ENCODE measurements at places on chromosomes 1 and 21.

- DNase-seq = no peak
These were observed 131.6 kb downstream of the ETS2 start for GRCh38 chr21:38937286-38937790.

- DNase-seq = peak; percentile 34
These were observed 150.9 kb downstream of the RERE start for GRCh38 chr1:8666389-8667167.

- no peak for DNase-seq
These were observed 465 bp downstream of the HUNK start for GRCh38 chr21:31873275-31873695.

- no peak for DNase-seq
These were observed 51.0 kb downstream of the BACH1 start for GRCh38 chr21:29349702-29350101.

- DNase-seq = no peak
These were observed 330.6 kb downstream of the RPS6KC1 start for GRCh38 chr1:213381572-213382084.

DNA sequence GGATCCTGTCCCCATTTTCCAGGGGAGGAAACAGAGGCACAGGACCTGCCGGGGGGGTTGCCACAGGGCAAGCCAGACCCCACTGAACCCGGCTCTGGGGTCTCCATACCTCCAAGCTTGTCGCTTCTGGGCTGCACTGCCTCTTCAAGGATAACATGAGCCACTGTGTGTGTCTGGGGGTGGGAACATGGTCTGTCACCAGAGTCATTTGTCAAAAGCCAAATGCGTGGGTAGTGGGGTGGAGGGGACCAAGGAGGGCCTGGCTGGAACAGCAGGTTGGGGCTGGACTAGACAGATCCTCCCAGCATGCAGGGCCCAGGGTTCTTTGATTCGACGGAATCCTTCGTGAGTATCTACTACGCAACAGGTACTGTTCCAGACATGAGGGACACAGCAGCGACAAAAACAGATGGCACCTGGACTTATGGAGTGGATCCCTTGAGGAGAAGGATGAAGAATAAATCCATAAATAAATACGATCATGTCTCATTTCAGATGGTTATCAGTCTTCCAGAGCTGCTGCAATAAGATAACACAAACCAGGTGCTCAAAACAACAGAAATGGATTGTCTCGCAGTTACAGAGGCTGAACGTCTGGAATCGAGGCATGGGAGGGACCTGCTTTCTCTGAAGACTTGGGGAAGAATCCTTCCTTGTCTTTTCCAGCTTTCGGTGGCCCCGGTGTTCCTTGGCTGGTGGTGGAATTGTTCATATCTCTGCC is 28.7 kb downstream of the C1QB start:
- no peak for DNase-seq

- no peak for DNase-seq
These were observed 53.5 kb upstream of the TARBP1 start for GRCh38 chr1:234532503-234532922.

GRCh38 chr21:28683982-28684752 is 308.5 kb downstream of the LTN1 start:
- no peak for DNase-seq

- DNase-seq = no peak
These were observed 937.4 kb upstream of the TMPRSS15 start for GRCh38 chr21:19340954-19341353.

DNA sequence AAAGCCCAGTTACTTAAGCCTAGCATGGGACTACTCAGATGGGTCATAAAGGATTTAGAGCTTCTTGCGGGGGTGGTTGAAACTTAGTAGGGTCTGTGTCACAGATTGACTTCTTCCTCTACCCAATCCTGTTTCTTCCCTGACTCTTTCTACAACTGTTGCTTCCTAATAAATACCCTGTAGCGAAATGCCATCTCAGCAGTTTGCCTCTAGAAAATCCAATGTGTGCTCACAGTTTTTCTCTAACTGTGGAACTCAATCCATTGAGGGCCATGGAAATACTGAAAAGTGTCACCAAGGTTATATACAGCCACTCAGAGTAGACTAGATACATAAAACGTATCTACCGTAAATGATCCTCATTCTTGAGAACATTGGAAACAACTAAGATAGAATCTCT is 217.7 kb downstream of the COL24A1 start:
- no peak for DNase-seq

GRCh38 chr21:33828083-33828482 is 87.5 kb downstream of the ATP5PO start:
- no peak for DNase-seq

DNA sequence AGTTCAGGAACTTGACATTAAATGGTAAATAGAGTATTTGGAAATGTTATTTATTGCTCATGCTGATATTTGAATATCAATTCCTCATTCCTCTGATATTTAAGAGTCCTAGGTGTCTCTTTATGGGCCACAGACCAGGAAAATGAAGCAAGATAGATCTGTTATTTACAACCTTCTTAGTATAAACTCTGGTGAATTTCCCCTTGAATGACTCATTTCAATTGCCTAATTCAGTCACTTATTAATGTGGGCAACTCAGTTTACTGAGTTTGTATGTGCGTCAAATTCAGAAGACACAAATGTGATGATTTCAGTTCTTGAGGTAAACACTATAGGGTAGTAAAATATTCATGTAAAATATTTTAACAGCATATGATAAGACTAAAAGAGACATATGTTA is 1404.4 kb upstream of the PRMT6 start:
- no peak for DNase-seq
